Inflammatory macrophage treated with lipopolysaccharide for 1 hour (primary cell): ENCODE measurements at places on chromosomes 16 and 17.

DNA sequence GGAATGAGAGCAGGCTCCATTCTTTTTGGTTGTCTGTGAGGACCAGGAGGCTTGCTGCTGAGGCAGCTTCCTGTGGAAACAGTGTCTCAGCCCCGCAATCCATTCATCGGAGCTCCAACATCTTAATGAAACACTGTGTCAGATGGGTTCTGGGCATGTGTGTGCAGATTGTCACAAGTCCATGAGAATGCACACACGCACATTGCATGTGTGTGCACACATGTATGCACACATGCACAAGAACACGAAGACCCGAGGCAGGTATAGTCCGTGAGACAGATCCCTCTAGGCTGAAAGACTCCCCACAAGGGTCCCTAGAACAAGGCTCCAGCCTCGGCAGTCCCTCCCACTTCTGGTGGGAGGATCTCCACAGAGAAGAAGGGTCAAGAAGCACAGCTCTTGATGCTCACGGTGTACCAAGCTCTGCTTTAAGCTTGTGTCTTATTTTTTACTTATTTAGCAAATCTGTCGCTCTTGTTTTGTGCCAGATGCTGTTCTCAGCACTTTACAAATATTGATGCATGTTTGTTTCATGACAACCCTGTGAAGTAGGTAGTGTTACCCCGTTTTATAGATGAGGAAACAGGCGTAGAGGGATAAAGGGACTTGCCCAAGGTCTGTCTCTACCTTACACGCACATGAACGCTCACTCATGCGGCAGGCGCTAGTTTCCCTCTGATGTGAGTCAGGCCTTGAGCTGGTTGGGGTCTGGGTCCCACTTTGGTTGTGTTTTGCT lies 213.1 kb downstream of the SEC14L1 start:
- DNase-seq = no peak

DNA sequence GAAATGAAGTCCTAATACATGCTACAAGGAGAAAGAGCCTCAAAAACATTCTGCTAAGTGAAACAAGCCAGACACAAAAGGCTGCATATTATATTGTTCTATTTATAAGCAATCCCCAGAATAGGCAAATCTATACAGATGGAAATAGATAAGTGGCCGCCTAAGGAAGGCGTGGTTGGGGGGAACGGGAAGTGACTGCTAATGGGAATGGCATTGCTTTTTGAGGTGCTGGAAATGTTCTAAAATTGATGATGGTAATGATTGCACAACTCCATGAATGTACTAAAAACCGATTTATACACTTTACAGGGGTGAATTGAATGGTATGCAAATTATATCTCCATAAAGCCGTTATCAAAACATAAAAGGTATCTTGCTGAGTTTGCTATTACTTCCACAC lies 67.7 kb downstream of the GAS7 start:
- no peak for DNase-seq

- no peak for DNase-seq
Measured at GRCh38 chr17:81436294-81436849, 41.1 kb downstream of the BAHCC1 start.

- DNase-seq = no peak
Measured at GRCh38 chr16:20878682-20879147, 21.4 kb downstream of the DCUN1D3 start.

DNA sequence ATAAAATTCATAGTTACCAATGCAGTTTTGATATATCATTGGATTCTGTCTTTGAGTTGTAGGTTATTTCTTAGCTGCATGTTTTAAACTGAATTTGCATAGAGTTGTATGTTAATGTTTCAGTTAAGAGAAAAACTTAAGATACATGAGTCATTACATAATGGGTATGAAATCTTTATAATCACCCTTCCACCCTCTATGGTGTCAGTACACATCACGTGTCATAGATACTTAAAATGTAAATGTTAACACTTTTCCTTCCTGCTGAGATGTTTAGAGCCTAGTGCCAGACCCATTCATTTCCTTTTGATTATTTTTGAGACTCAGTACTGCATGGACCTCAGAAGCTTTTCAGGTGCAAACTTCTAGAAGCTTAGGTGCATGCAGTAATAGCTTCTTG lies 20.5 kb downstream of the ZNF207 start:
- DNase-seq = no peak

- DNase-seq = no peak
Measured at GRCh38 chr16:49056546-49056945, 225.1 kb downstream of the CBLN1 start.

GRCh38 chr17:31919802-31920525 lies 16.8 kb upstream of the SUZ12 start:
- DNase-seq = no peak

- DNase-seq = no peak
Measured at GRCh38 chr17:924711-925475, 54.7 kb downstream of the NXN start.

GRCh38 chr16:53453928-53454327 lies 19.7 kb downstream of the RBL2 start:
- DNase-seq = no peak

DNA sequence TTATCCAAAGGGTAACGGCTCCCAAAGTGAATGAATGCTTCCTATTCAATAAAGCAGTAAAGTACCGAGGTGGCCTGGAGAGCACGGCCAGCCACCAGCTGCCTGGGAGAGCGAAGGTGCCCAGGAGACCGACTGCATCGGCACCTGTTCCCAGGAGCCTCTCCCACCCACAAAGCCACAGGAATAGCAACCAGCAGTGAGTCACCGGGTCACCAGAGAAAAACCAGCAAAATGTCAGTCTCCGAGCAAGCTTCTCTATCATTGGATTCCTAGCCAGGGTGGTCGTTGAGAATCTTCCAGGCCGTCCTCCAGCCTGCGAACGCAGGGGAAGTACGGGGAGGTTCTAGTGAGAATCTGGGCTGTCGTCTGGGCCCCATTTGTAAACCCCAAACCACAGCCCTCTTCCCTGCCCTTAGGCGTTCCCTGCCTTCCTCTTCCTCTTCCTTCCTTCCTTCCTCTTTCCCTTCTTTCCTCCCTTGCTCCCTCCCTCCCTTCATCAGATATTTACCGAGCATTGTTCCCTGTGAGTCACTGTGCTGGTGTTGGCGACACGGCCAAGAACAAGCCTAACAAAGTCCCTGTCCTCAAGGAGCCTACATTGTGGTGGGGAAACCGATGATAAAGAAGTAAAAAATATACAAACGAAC lies 114.6 kb downstream of the SLC39A11 start:
- peak; percentile 29 for DNase-seq

- DNase-seq = no peak
Measured at GRCh38 chr16:51907680-51908079, 639.3 kb downstream of the TOX3 start.

GRCh38 chr17:13106171-13106570 lies 88.3 kb upstream of the ELAC2 start:
- no peak for DNase-seq

GRCh38 chr17:48499735-48500434 lies 30.9 kb downstream of the HOXB1 start:
- no peak for DNase-seq

DNA sequence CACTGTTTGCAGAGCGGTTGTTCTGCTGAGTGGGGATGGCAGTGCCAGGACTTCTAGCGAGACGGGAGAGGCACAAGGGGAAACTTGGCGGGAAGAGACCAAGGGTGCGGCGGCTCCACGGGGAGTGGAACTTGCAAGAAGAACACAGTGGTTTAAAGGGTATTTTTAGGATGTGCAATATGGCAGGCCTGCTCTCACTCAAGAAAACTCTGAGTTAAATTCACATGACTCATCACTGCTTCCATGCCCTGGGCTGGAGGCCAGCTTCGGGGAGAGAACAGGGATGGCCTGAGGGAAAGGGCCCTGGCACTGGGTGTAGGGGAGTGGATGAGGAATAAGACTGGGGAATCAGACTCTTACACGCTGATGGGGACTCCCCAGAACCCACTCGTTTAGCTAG lies 13.3 kb upstream of the CD300LD start:
- DNase-seq = peak; percentile 59

- DNase-seq = no peak
Measured at GRCh38 chr17:50170662-50171370, 5.0 kb downstream of the SGCA start.

GRCh38 chr16:70577256-70577698 lies 53.7 kb downstream of the SF3B3 start:
- no peak for DNase-seq
